ENCODE measurements at places on chromosomes 3 and 15. TPM values are rescaled to one million over a fixed set of nuclear protein-coding genes. Genes with fewer than 3 reads are reported as not detected.

DTWD1 gene
- total RNA-seq, result 39.8 TPM

STRIT1 gene
- not detected for total RNA-seq

KBTBD13 gene
- total RNA-seq, result not detected

ARPC4 gene
- total RNA-seq, result 75.6 TPM

SV2B gene
- total RNA-seq, result 2.5 TPM

SPRED1 gene
- total RNA-seq, result 13.3 TPM

HESX1 gene
- total RNA-seq, result not detected

ROPN1B gene
- total RNA-seq, result 1.1 TPM

MED12L gene
- total RNA-seq, result 0.68 TPM

RGMA gene
- 29.9 TPM for total RNA-seq

SLC15A2 gene
- total RNA-seq, result 2.1 TPM

Measured in sigmoid colon (tissue), 7 donors.